ENCODE measurements at places on chromosomes 6 and 20.

DNA sequence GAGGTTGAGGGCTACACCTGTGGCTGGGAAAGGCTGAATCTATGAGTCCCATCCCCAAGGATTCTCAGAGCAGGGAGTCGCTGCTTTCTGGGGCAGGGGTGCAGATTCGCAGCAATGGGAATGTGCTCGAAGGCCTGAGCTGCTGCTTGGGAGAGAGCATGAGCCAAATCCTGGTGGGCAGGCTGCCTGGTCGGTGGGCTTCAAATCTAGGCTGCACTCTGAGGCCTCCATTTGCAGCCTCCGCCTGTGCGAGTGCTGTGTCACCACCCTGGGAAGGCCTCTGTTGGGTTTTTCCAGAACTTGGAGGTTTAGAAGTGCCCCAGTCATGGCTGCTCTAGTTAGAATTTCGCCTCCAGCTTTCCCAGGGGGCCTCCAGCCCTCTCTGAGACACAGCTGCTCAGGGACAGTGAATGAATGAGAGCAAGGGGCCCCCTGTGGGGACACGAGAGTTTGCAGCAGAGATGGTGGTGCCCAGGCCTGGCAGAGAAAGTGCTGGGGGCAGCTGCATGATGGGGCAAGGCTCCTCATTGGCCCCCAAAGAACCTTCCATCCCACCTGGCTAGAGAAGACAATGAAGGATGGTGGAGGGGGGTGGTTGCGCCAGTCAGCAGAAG is 31.1 kb upstream of the RNF24 start:
- DNase-seq, result no peak

- no peak for DNase-seq
These were observed 23.2 kb downstream of the TNXB start for GRCh38 chr6:32085759-32086459.

GRCh38 chr6:155278319-155279049 is 14.7 kb downstream of the CLDN20 start:
- DNase-seq, result no peak

DNA sequence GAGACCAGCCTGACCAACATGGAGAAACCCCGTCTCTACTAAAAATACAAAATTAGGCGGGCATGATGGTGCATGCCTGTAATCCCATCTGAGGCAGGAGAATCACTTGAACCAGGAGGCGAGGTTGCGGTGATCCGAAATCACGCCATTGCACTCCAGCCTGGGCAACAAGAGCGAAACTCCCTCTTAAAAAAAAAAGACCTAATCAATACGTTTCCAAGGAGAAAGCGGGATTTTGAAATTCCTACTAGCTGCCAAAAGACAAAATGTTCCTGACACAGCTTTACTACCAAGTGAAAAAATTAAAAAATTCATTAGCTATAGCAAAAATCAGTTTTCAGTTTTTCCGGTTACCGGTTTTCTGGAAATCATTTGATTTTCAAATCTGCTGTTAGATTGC is 129.3 kb downstream of the SCAF8 start:
- no peak for DNase-seq

DNA sequence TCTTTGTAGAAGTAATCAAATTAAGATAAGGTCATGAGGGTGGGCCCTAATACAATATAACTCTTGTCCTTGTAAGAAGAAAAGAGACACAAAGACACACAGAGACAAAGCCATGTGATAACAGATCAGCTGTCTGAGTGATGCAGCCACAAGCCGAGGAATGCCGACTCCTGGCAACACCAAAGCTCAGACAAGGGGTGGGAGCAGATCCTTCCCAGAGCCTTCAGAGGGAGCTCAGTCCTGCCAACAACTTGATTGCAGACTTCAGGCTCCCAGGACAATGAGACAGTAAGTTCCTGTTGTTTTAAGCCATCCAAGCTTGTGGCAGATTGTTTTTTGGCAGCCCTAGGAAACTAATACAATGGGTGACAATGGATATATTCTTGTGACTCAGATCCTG is 325.0 kb upstream of the AGPAT4 start:
- DNase-seq, result no peak

GRCh38 chr20:39547546-39548408 is 585.6 kb downstream of the DHX35 start:
- no peak for DNase-seq

DNA sequence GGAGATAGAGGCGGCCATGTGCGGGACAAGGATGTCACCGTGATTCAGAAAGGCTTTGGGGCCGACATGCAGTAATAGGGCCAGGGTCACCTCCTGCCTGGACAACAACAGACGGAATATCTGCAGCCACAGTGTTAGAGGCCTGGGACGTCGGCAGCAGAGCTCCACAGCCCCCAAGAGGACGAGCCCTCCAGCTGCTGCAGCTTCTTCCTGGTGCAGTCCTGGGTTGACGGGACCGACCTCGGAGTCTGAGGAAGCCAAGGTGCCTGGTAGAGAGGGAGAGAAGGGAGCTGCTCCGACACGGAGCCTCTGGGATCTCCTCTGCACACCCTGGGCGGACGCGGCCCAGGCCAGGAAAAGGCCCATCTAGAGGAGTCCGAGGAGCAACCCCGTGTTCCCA is 23.2 kb upstream of the CHRNA4 start:
- DNase-seq, result no peak

DNA sequence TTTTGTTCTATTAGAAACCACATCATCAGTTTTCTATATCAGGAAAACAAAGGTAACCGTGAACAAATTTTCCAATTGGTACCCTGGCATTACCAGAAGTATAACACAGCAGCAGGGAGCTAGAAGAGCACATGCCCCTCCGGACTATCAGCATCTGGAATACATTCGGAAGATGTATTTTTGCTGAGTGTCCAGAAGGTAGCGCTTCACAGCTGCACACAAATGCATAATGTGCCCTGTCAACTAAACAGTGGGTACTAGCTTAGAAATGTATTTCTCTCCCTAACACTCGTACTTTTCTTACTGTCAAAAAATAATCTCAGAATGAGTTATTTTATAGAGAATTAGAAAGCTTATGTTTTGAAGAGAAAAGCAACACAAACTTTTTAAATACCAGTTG is 77.6 kb downstream of the HUS1B start:
- no peak for DNase-seq

- DNase-seq, result no peak
These were observed 43.9 kb downstream of the OR2B2 start for GRCh38 chr6:27868311-27868710.

GRCh38 chr6:119314885-119315272 is 34.7 kb downstream of the MAN1A1 start:
- no peak for DNase-seq

- DNase-seq, result no peak
These were observed 125.7 kb downstream of the TCP11 start for GRCh38 chr6:35015476-35015875.

GRCh38 chr20:49981218-49982071 is 1.3 kb upstream of the SNAI1 start:
- DNase-seq, result no peak

GRCh38 chr6:26571592-26572296 is 25.0 kb upstream of the ABT1 start:
- peak; percentile 76 for DNase-seq
